Ovary (tissue), 10 donors: ENCODE measurements at places on chromosomes 5 and 9. TPM values are rescaled to one million over a fixed set of nuclear protein-coding genes. Genes with fewer than 3 reads are reported as not detected.

Gene SPATA31E1
- total RNA-seq: not detected

Gene DBH
- total RNA-seq: not detected

Gene ECSCR
- 7.2 TPM for total RNA-seq

Gene TAF11L10
- total RNA-seq: not detected

Gene KLHL3
- 9.2 TPM for total RNA-seq

Gene JAKMIP2
- 0.11 TPM for total RNA-seq

Gene SLC28A3
- 0.08 TPM for total RNA-seq

Gene PCYOX1L
- total RNA-seq: 11.5 TPM

Gene SPINK7
- total RNA-seq: not detected

Gene ADAMTS19
- 3.4 TPM for total RNA-seq

Gene PDE8B
- total RNA-seq: 0.95 TPM

Gene OR1N1
- not detected for total RNA-seq

GRCh38 chr5:51138164-51138563 is 245.1 kb upstream of the ISL1 start:
- no peak for DNase-seq

DNA sequence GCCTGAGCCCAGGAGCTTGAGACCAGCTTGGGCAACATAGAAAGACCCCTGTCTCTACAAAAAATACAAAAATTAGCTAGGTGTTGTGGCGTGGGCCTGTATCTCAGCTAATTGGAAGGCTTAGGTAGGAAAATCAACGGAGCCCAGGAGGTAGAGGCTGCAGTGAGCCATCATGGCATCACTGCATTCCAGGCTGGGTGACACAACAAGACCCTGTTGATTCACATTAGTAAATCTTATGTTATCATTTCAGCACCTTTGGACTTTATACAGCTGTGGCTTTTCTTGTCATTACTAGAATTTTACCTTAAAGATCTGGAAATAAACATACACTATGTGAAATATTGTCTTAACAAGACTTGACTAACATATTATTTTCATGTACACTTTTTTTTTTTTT is 185.0 kb downstream of the ZNF608 start:
- DNase-seq: no peak

DNA sequence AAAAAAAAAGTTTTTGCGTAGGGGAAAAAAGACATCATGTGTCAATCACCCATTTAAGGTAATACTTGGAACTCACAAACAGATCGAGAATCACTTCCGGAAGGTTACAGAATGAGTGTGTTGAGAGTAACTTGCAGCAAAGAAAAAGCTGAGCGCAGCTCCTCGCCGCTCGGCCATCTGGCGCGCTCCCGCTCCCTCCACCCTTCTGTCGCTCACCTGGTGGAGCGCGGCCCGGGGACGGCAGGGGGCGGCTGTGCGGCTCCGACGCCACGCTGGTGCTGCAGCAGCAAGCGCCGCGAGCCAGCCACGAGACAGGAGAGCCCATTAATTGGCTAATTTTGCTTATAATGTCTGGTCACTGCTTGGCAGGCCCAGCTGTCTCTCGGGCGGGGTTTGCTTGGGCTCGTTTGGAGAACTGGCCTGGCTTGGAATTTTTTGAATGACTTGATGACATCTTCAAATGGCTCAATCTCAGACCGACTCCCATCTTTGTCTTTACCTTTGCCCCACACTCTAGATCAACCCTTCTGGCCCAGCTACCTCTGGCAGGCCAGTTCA is 601.8 kb downstream of the CCDC171 start:
- peak; percentile 52 for DNase-seq

- no peak for DNase-seq
These were observed 43.4 kb downstream of the AMBP start for GRCh38 chr9:114034661-114035062.

DNA sequence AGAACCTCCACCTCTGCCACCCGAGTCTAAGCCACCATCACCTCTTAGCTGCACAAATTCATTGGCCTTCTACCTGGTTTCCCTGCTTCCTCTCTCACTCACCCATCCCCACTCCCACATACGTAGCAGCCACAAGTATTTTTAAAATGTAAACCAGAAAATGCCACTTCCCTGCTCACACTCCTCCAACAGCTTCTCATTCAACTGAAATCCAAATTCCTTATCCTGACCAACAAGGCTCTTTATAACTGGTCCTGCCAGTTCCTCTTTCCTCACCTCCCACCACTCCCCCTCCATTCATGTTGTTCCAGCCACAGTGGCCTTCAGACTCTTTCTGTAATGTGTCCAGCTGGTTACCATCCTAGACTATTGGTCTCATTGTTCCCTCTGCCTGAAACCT is 25.0 kb upstream of the PALM2AKAP2 start:
- DNase-seq: no peak

DNA sequence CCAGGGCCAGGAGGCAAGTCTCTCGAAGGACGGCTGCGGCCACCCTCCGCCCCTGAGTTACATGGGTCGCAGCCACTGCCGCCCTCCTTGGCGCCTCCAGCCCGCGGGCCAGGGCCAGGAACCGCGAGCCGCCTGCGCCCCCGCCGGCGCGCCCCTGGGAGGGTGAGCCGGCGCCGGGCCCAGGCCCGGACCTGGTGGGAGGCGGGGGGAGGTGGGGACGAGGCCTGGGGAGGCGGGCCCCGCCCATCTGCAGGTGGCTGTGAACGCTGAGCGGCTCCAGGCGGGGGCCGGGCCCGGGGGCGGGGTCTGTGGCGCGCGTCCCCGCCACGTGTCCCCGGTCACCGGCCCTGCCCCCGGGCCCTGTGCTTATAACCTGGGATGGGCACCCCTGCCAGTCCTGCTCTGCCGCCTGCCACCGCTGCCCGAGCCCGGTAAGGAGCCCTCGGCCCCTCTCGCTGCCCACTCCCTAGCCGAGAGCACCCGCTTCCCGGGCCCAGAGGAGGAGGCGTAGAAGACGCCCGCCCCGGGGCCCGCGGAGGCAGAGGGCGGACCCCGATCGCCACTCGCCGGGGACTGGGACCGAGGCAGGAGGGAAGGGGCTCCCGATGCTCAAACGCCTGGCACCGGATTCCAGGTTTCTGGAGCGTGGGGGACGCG is at the start of gene ASS1:
ASS1 (plus strand) TSS at position 397 of the 657 bp plus-strand sequence. CDS start 7,268 bp downstream, outside the sequence.
- DNase-seq: peak; percentile 70

- DNase-seq: no peak
These were observed 5.9 kb upstream of the ERAP2 start for GRCh38 chr5:96870094-96871026.

GRCh38 chr9:122056484-122056883 is 36.6 kb downstream of the TTLL11 start:
- DNase-seq: no peak

DNA sequence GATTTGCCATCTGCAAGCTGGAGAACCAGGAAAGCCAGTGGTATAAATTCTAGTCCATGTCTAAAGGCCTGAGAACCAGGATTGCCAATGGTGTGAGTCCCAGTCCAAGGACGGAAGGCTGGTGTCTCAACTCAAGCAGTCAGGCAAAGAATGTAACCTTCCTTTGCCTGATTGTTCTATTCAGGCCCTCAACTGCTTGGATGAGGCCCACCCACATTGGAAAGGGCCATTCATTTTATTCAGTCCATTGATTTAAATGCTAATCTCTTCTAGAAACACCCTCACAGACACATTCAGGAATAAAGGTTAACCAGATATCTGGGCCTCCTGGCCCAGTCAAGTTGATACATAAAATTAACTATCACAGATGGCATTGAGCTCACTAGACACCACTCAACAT is 427.8 kb downstream of the ZNF608 start:
- DNase-seq: no peak

- no peak for DNase-seq
These were observed 19.2 kb downstream of the ANKHD1 start for GRCh38 chr5:140420665-140421361.

- DNase-seq: no peak
These were observed 2125.8 kb downstream of the MAT2B start for GRCh38 chr5:165631235-165631634.

- DNase-seq: no peak
These were observed 444 bp upstream of the CPLX2 start for GRCh38 chr5:175870820-175871447.

GRCh38 chr5:88890070-88890781 is 7.2 kb upstream of the MEF2C start:
- no peak for DNase-seq

GRCh38 chr5:139262059-139262741 is 31.3 kb upstream of the MATR3 start:
- no peak for DNase-seq

- no peak for DNase-seq
These were observed 6.0 kb downstream of the LARP1 start for GRCh38 chr5:154761046-154761736.

DNA sequence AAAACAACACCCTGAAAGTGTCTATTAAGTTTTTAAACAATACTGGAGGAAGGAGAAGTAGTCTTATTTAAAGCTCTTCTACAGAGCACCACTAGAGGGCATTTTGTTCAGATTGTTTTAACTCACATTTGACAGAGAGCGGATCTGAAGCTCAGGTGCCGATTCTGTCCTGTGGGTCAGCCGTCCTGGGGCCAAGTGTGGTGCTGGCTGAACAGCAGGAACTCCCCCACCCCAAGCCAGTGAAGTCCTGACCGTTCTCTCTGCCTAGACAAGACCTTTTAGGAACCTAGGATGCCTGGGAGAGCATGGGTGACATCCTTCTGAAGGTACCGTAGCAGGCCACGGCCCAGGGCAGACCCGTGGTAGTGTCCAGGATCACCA is 3.9 kb downstream of the EXOC3 start:
- no peak for DNase-seq

DNA sequence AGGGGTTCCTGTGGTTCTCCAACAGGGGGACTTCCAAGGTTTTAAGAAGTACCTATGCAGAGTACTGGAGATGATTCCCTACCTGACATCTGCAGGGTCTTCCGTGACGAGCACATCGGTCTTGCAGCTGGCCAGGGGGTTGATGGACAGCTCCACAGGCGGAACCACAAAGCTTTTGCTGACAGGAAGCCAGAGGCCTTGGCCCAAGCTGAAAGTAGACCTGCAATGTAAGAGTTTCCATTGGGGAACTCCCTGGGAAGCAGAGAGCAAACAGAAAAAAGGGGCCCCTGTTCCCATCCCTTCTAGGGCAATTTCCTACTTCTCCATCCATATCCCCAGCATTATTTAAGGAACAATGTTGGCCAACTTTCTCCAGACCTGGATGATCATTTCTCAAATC is 288.0 kb downstream of the TRIM32 start:
- no peak for DNase-seq
